ENCODE measurements at places on chromosomes 13 and 19. TPM values are rescaled to one million over a fixed set of nuclear protein-coding genes. Genes with fewer than 3 reads are reported as not detected.

Gene ZNF548
- total RNA-seq: 82.8 TPM

Gene FCER2
- total RNA-seq: 2.5 TPM

- no peaks in the 10 kb centered on the region for H3K36me3 ChIP-seq
- no peaks in the 10 kb centered on the region for H3K4me1 ChIP-seq
- no peak for DNase-seq
- H3K27me3 ChIP-seq: no peaks in the 10 kb centered on the region
- no peak overlapping the region for H3K27ac ChIP-seq
Observed at GRCh38 chr13:46961719-46962118, 64.9 kb upstream of the HTR2A start.

DNA sequence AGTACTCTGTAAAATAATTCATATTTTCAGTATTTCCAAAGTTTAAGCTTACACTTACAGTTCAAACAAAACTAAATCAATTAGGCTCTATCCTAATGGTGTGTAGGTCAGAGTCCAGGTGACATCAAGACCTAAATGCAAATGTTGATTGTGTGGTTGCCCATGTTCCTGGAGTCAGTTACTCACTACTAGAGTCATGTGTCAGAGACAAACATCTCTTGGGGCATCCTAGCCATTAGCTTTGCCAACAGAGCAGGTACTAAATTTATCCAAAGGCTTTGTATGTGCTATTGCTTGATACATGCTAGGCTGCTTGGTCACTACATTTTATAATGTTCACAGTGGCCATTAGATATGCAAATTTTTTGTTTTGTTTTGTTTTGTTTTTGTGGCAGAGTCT lies 11.7 kb downstream of the SPRY2 start:
- H3K27ac ChIP-seq: no peak overlapping the region
- peaks cover 3% of the 10 kb centered on the region for H3K27me3 ChIP-seq
- DNase-seq: no peak
- no peak overlapping the region for H3K4me3 ChIP-seq
- H3K36me3 ChIP-seq: no peaks in the 10 kb centered on the region

DNA sequence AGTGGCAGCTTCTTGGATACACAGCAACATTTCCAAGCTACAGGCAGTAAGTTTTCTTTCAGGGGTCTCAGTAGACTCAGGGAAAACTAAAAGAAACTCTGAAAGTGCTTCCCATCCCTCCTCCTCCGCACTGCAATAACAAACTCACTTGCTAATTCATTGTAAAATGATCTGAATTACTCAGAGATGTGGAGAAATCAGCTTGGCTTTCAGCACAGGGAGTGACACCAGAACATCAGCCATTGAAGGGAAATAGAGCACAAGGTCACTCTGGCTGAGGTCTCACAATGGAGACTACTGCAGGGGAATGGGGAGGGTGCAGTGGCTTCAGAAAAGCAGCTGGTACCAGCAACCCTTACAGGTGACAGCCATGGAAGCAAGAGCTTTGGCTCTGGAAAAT lies 137.3 kb upstream of the SERP2 start:
- H3K4me3 ChIP-seq: no peak overlapping the region
- no peaks in the 10 kb centered on the region for H3K36me3 ChIP-seq
- DNase-seq: no peak
- no peaks in the 10 kb centered on the region for H3K4me1 ChIP-seq
- no peaks in the 10 kb centered on the region for H3K27me3 ChIP-seq

All from T-cell (primary cell).